ENCODE measurements at places on chromosomes 16 and 17. TPM values are rescaled to one million over a fixed set of nuclear protein-coding genes. Genes with fewer than 3 reads are reported as not detected.

The HOXB6 gene
- total RNA-seq, result 0.63 TPM

- no peak for DNase-seq
These were observed 55.4 kb upstream of the PVALEF start for GRCh38 chr17:81109957-81110356.

GRCh38 chr17:80989586-80989913, 2.1 kb upstream of the CHMP6 start:
- no peak for DNase-seq

The ZNF750 gene
- not detected for total RNA-seq

The CBFA2T3 gene
- 6.6 TPM for total RNA-seq

The RNF222 gene
- total RNA-seq, result not detected

The NUTF2 gene
- 59.8 TPM for total RNA-seq

GRCh38 chr17:57701124-57701523, 44.0 kb downstream of the CCDC182 start:
- no peak for DNase-seq

The KRTAP4-5 gene
- not detected for total RNA-seq
